Activated CD4-positive, alpha-beta T cell treated with anti-CD3 and anti-CD28 coated beads, Interleukin-2, amount 10 ng/mL, durations not matched to agents 24 days and 14 days (primary cell): ENCODE measurements at places on chromosomes 1 and 21. TPM values are rescaled to one million over a fixed set of nuclear protein-coding genes. Genes with fewer than 3 reads are reported as not detected.

Gene LCE1B
- not detected in 2 replicates for total RNA-seq

Gene KCNA3
- 26.9 and 29.5 TPM in 2 replicates for total RNA-seq

Gene C1orf115
- 0.05 TPM in 1 of 2 replicates, not detected in the other for total RNA-seq

Gene SPSB1
- total RNA-seq: 4.8 and 6.2 TPM in 2 replicates

Gene SPATA1
- total RNA-seq: 0.69 and 0.98 TPM in 2 replicates

Gene NTMT2
- not detected in 2 replicates for total RNA-seq

Gene ESPN
- total RNA-seq: 0.49 and 1.3 TPM in 2 replicates

Gene FAM72A
- 29.1 and 35.5 TPM in 2 replicates for total RNA-seq

Gene PLA2G2C
- 0.28 and 0.40 TPM in 2 replicates for total RNA-seq

Gene PDZK1
- 0.16 TPM in 1 of 2 replicates, not detected in the other for total RNA-seq

Gene S100A1
- total RNA-seq: not detected in 2 replicates

Gene FLG2
- total RNA-seq: not detected in 2 replicates
